ENCODE measurements at places on chromosomes 5 and 9. TPM values are rescaled to one million over a fixed set of nuclear protein-coding genes. Genes with fewer than 3 reads are reported as not detected.

The ELL2 gene
- 13.9 TPM for total RNA-seq

The SV2C gene
- total RNA-seq = under 0.01 TPM

The CNTLN gene
- total RNA-seq = 9.0 TPM

GRCh38 chr9:132295181-132295580 is 59.6 kb downstream of the SETX start:
- no peak for DNase-seq

DNA sequence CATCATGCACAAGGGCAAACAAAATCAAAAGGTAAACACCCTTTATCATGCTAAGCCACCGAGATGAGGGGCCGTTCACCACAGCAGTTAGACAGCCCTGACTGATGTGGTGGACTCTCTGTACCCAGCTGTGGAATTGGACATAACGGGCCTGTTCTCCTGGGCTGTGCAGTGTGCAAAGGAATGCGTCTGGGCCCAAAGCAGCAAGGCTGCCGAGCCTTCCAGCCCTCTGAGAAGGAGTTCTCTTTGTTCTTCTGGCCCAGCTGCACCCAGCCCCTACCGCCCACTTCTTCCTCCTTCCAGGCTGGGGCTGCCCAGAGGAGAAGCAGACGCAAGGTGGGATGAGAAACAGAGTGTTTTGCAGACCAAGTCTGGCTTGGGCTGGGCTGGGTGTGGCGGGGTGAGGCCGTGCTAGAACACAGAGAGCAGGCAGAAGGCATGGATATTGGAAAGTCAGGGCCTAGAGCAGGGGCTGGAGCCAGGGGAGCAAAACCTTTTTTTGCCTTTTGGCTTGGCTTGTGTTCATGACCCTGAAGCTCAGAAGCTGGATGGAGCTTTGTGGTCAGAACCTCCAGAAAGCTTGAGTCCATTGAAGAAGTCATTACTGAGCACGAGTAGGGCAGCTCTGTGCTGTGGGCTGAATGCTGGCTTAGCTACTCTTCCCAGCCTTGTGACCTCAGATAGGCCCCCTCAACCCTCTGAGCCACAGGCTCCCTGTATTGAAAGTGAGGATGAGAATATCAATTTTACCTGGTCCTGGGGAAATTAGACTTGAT is 49.8 kb upstream of the SH3PXD2B start:
- no peak for DNase-seq

DNA sequence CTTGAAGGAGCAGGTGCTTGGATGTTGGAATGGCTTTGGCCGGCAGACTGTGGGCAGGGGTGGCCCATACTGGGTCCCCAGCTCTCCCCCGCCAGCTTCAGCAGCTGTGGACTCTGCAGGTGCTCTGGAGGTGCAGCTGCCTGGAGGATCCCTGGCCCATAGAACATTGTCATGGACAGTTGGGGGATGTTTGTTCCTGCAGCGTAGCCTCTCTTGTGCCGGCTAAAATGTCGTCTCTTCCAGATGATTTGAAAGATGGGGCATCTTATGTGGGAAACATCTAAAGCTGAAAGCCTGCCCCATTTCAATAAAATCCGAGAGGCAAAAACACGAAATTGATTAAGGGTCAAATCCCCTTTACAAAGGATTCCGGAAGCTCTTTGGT is 13.5 kb upstream of the SLC6A19 start:
- DNase-seq = no peak

GRCh38 chr5:56412601-56413379 is 179.7 kb upstream of the ANKRD55 start:
- no peak for DNase-seq

DNA sequence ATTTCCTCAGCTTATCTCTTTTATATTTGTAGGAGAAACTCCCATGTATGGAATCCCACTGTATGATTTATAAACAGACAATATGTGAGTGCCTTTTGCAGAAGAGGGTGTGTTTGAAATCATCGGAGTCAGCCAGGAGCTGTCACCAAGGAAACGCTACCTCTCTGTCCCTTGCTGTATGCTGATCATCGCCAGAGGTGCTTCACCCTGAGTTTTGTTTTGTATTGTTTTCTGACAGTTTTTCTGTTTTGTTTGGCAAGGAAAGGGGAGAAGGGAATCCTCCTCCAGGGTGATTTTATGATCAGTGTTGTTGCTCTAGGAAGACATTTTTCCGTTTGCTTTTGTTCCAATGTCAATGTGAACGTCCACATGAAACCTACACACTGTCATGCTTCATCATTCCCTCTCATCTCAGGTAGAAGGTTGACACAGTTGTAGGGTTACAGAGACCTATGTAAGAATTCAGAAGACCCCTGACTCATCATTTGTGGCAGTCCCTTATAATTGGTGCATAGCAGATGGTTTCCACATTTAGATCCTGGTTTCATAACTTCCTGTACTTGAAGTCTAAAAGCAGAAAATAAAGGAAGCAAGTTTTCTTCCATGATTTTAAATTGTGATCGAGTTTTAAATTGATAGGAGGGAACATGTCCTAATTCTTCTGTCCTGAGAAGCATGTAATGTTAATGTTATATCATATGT is 18.0 kb upstream of the CTSL start:
- DNase-seq = no peak

DNA sequence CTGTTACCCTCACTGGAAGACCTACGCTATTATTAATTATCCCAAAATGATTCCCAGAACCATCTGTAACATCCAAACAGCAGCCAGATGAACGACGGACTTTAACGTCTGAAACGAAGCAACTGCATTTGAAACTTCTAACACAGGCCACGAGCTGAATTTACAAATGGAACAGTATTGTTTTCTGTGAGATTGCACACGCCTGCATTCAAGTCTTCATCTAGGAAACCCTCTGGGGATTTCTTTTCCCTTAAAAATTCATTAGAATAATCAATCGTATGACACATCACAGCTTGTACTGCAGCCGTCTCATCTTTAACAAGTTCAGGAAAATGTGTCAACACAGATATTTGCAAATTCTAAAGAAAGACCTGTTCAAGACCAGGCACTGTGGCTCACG is 80.2 kb downstream of the MYO10 start:
- no peak for DNase-seq

Measured in H7 (cell line).